ENCODE measurements at places on chromosomes 12 and 14.

DNA sequence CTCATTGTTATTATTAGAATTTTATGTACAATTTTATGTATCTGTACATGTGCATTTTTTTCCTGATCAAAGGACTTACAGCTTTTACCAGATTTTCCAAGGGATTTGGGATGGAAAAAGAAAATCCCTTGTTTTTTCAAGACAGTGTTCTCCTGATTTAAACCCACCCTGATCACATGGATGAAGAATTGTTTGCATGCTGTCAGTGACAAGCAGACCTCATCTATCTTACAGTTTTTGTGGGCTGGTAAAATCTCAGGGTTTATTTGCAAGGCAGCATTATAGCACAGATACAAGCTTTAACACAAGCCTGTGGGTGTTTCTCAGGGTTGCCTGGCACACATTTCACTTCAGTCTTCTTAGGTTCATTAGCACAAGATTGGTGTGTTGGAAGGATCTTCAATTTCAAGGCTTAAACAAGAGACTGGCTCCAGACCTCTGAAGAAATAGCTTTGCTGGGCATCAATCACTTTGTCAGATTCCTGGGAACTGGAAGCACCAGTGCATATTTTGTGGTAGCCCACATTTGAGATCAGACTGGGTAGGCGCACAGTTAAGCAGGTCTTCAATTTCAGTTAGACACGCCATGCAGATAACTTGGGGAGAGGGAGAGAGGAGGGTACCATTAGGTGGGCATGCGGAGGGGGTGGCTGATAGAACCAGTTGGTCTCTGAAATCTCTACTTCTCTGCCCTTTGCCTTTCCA, 118.0 kb downstream of the TBX5 start:
- no peak for DNase-seq

- DNase-seq: no peak
Observed at GRCh38 chr14:51185754-51186153, 54.3 kb upstream of the TMX1 start.

DNA sequence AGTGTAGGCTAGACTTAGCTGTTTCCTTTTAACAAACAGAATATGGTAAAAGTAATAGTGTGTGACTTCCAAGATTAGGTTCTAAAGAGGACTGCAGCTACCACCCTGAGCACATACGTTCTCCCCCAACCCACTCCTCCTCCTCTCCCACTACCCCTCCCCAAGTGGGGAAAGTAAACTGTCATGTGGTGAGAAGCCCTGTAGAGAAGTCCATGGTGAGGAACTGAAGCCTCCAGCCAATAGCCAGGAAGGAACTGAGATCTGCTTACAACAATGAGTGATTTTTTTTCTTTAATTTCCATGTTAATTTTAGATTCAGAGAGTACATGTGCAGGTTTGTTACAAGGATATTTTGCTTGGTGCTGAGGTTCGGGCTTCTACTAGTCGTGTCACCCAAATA, 57.0 kb upstream of the EGLN3 start:
- DNase-seq: no peak

DNA sequence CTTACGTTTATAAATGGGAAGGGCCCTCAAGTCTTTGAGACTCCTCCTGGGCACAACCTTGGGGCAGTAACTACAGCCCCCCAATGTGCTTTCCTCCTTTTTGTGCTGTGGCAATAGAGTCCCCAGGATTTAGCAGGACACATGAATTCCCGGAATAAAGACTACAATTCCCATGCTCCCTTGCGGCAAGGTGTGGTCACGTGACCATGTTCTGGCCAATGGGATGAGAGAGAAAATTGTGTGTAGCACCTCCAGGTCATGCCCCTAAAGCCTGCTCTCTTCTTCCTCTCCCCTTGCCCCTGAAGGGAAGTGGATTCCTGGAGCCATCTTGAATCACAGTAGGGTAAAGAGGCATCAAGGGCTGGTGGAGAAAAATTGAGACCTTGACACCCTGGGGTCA, 295.1 kb upstream of the SFSWAP start:
- DNase-seq: no peak

GRCh38 chr12:91511795-91512420, 329.3 kb upstream of the DCN start:
- no peak for DNase-seq

DNA sequence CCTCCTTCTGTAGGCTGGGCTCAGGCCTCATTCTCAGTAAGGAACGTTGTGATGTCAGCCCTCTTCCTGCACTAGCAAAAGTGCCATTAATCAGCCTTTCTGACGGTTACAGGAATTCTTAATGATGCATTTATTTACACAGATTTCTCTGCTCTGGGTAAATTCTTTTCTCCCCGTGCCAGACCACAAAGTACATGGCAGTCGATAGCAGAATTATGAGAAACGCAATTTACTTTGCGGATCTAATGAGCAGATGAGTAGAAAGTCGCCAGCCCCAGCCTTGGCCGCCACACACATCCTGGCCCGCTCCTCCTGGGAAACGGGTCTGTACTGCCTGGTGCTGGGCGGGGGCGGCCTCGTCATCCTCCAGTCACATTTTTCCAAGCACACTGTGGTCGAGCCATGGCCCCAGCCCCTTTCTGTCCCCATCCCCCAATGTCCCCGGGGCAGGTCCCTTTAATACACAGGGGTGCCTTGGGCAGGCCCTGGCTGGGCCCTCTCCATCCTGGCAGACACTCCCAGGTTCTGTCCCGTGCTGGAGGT, 25.9 kb downstream of the NOC4L start:
- no peak for DNase-seq

- no peak for DNase-seq
Observed at GRCh38 chr12:26630546-26631027, 202.4 kb downstream of the ITPR2 start.

GRCh38 chr12:123483602-123484248, 25.8 kb downstream of the SNRNP35 start:
- DNase-seq: no peak

DNA sequence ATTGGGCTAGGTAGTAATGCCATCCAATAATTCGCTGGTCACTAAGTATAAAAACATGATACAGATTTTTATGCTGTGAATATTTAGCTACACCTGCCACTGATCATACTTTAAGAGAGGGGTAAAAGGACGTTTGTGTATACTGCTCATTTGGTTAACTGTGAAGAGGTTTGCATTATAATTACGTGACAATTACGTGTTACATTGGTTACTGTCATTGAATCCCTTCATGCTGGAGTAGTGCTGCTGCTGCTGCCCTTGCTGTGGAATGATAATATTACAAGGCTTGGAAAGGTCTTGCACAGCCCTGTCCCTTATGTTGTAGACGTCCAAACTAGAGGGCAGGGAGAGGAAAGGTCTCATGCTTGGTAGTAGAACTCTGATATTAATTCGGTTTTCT, 312.2 kb upstream of the ATP2B1 start:
- DNase-seq: no peak

DNA sequence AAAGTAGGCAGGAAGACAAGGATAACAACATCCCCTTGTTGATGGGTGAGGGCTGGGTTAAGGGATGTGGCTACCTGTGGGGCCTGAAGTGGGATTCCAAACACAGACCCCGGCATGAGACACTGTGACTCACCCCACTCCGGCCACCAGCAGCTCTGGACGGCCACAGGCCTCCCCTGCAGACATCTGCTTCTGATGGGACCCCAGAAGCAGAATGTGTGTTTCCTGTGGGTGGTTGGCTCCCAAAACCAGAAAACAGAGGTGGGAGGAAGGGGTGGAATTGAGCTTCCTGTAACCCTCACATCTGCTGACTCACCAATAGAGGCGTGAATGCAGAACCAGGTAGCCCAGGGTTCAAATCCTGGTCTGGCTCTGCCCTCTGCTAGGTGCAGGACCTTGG, 216.6 kb upstream of the PWP1 start:
- DNase-seq: no peak

DNA sequence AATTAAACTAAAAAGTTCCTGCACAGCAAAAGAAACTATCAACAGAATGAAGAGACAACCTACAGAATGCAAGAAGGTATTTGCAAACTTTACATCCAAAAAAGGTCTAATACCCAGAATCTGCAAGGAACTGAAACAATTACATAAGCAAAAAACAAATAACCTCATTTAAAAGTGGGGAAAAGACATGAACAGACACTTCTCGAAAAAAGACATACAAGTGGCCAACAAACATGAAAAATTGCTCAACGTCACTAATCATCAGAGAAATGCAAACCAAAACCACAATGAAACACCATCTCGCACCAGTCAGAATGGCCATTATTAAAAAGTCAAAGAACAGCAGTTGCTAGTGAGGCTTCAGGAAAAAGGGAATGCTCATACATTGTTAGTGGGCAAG, 15.2 kb downstream of the PDE6H start:
- no peak for DNase-seq

DNA sequence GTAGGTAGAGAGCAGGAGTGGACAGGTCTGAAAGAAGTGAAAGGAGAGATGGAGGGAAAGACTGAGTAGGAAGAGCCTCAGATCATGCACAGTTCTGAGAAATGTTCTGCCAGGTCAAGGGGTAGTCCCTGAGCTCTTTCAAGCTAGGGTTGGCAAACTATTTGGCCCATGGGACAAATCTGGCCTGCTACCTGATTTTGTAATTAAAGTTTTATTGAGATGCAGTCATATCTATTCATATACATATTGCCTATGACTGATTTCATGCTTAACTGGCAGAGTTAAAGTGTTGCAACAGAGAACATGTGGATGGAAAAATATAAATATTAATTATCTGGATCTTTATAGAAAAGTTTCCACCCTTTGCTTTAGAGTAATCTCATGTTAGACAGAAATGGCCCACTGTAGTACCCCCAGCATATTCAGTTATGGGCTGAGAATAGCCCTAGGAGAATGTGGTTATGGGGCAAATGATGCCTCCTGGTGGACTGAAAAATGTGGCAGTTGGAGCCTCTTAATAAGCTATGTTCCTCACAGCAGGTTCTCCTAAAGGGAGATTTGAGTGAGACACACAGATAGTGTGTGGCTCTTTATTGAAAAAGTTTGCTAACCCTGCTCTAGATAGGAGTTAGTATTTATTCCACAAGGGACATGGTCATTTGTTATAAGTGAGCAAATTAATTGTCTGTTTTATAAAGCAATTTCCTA, 476.9 kb downstream of the LRIG3 start:
- DNase-seq: no peak

GRCh38 chr12:64944966-64945365, 120.5 kb downstream of the TBC1D30 start:
- DNase-seq: no peak

DNA sequence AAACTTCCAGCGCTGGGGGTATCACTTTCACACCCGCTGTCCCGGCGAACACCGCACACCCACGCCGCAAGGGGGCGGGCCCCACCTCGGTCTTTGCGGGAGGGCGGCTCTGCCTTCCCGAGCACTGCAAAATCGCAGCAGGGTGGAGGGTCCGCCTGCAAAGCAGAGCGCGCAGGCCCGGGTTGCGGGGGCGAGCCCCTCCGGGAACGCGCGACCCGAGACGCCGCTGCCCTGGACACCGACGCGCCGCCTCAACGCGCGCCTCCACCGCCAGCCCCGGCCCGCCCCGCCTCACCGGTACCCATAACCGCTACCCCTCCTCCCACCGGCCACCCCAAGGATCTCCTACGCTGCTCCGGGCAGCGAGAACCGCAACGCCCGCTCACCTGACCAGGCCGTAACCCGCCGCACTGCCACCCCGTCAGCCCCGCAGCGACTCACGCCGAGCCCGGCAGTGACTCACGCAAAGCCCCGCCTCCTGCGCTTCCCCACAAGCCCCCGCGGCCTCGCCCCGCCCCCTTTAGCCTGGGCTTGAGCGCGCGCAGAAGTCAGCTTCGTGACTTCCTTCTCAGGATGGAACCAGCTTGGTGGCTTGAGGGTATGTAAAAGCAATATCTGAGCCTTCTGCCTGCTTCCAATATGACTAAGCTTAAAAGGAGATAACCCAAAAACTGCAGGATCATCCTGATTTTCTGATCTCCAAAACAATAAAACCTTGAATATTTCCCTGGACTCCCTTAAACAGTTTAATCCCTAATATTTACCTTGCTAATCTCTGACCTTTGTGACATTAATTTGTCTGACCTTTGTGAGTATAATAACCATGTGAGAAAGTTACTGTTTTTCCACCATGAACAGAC, at the start of gene RPAP3:
Gene RPAP3 (minus strand): TSS at position 465 of the 860 bp plus-strand sequence. CDS start 3,190 bp downstream, outside the sequence.
- DNase-seq: peak; percentile 97
